Activated T-cell treated with anti-CD3 and anti-CD28 coated beads, Interleukin-2, amount 50 U/mL, for 48 hours (primary cell): ENCODE measurements at places on chromosomes 4 and X.

- peak; percentile 14 for DNase-seq
Measured at GRCh38 chrX:6095469-6095868, 133.2 kb downstream of the NLGN4X start.

GRCh38 chr4:38957261-38957815 is 74.9 kb downstream of the TMEM156 start:
- no peak for DNase-seq

DNA sequence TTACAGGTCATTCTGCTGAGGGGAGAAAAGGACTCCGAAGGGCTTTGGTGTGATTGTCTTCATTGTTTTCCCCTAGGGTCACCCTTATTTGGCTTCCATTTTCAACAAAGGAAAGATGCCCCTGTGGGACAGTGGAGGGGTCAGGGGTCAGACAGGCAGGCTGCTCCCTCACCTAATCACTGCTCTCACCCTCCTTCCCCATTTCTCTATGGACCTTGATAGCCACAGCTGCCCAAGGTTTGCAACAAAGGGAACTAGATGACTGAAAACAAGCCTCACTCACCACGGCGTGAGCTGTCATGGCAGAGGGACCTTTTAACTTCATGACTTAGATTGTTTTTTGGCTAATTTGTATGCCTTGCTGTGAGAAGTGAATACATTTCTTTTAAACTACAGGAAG is 40.7 kb downstream of the C4orf51 start:
- DNase-seq = peak; percentile 34

DNA sequence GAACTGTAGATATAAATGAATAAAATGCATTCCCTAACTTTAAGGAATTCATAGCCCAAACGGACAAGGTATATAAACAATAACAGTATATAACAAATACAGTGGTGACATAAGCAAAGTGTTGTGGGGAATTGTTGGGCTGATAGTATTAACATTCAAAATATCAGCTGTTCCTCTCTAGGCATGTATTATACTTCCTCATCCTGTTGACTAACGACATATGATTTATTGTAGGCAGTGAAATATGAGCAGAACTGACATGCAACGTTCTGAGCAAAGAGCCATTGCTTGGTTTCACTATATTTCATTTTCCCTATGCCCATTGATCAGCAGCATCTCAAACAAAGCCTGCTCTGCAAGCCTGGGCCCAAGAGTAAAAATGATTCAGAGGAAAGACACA is 143.9 kb downstream of the PTCHD1 start:
- DNase-seq = no peak

GRCh38 chrX:40543661-40544328 is 37.0 kb upstream of the ATP6AP2 start:
- no peak for DNase-seq

DNA sequence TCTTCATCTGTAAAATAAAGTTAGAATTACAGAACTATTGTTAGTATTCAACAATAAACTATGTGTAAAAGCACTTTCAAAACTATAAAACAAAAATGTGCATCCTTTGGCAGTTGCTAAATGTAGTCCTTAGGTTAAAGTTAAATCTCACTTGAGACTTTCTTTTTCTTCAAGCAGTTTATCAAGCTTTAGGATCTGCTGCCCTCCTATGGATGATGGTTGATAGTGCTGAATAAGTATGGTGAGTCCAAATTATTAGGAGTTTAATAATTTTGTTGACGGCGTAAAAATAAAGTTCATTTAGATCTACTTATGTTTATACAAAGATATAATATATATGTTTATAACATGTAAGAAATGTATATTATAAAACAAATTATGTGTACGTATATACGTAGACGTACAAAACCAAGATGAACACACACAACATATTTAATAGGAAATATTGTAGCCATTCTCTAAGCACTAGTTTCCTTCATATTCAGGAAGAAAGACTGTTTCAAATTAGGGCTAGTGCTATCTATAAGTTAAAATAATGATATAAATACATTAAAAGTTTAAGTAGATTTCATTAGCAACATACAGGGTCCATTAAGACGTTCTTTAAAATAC is 22.3 kb downstream of the UGT2A2 start:
- DNase-seq = no peak

- no peak for DNase-seq
Measured at GRCh38 chr4:121154103-121154515, 10.0 kb downstream of the TNIP3 start.

DNA sequence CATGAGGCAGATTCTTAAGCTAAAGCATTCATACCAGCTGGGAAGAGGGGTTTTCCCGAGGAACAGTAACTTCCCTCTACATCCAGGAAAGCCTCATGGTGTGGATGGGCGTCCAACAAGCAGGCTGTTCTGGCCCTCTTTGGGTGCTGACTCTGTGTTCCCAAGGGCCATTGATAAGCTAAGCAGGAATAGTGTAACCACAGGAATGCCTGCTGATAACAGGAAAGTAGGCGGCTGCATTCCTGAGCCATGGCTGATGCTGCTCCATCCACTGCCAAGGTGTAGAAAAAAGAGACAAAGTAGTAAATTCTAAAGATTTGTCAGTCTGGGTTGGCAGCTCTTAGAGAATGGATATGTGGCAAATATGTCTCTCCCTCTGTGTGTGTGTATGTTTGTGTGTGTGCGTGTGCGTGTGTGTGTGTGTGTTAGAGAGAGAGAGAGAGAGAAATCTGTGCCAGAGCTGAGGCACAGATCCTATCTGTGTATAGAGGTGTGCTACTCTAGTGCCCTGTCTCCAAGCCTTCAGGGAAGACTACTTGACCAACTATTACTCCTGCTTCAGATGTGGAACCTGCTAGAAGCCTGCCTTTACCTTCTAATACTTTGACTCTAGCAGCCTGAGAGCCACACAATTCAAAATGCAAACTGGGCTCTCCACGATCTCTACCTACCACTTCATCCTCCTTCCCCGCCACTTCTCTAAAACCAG is 353.1 kb upstream of the NR3C2 start:
- no peak for DNase-seq

DNA sequence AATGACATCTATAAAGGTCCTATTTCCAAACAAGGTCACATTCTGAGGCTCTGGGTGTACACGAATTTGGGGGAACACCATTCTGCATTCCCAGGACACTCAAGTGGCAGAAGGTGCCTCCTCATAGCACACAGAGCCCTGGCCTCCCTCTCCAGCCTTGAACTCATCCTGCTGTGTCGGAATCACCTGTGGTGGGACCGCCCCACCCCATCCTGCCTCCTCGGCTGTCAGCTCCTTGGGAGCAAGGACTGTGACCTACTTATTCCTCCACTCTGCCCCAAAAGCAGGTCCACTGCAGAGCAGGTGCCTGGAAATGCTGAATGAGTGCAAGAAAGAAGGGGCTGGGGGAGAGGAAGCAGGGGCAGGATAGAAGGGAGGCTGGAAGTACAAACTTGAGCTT is 33.5 kb downstream of the HTRA3 start:
- no peak for DNase-seq

GRCh38 chrX:137988470-137988869 is 422.5 kb downstream of the ZIC3 start:
- no peak for DNase-seq

- DNase-seq = no peak
Measured at GRCh38 chr4:83618431-83618830, 82.5 kb downstream of the GPAT3 start.

DNA sequence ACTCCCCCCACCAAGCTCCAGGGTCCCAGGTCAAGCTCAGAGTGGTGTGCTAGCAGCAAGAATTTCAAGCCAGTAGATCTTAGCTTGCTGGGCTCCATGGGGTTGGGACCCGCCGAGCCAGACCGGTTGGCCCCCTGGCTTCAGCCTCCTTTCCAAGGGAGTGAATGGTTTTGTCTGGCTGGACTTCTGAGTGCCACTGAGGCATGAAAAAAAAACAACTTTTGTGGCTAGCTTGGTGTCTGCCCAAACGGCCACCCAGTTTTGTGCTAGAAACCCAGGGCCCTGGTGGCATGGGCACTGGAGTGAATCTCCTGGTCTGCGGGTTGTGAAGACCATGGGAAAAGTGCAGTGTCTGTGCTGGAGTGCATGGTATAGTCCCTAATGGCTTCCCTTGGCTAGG is 82.6 kb downstream of the NBDY start:
- DNase-seq = no peak

DNA sequence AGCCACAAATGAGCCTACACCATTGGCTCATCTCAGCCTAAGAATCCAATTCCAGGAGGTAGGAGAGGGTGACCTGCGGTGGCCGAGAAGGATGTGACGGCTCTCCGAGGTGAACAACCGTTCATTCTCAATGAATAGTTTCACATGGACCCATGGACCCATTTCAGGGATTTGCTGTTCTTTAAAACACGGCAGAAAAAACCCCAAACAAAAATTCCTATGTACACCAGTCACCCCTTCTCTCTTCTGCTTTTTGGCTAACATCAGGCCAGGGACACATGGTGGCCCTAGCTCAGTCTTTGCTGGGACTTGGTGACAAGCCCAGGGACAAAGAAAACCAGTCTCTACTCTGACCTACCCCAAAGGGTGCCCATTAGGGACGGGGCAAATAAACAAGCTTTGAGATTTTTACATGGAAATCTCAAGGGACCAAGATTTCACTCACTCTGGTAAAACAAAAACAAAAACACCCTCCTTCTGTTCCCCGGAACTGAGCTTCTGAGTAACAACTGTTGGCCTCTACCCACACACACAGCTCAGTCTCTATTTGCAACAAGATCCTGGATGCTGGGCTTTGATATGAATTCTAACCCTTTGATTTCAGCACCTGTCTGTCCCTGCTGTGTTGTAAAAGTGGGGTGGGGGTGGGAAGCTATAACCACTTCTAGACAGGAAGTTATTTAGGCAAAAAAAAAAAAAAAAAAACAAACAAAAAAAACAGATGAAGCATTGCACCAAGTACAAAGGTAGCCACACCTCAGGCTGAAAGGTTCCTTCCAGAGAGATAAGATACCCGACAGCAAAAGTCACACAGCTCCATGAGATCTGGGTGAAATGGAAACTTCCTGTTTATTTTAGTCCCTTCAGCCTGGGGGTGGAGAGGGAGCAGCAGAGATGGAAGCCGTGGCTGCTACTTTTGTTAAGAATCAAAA is 49.0 kb downstream of the DDX3X start:
- DNase-seq = peak; percentile 33

DNA sequence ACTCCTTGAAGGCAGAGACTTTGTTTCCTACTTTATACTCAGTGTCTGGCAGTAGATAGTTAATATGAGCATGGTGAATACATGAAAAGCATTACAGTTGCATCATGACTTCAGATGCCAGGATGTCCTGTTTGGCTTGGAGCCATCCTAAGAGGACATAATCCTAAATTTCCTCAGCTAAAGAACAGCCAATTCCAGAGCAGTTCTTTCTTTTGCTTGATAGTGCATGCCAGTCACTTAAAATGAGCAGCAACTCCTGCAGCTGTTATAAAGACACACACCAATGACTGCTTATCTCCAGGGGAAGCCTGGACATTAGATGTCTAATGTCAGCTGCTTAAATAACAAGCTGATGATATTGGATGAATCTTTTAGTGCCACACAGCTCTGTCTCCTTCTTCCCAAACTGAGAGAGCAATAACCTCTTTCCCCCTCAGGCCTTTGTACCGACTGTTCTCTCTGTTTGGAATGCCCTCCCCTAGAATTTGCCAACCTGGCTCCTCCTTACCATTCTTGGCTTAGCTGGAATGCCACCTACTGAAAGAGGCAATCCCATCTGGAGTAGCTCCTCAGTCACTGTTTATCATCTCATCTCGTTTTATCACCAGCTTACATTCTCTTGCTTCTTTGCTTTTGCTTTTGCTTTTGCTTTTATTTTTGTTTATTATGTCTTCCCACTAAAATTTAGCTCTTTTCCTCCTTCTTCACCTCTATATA is 100.8 kb upstream of the USP38 start:
- no peak for DNase-seq

- no peak for DNase-seq
Measured at GRCh38 chrX:143466130-143466529, 51.1 kb downstream of the SPANXN3 start.

- DNase-seq = peak; percentile 14
Measured at GRCh38 chr4:72505314-72505744, 63.7 kb downstream of the ADAMTS3 start.

DNA sequence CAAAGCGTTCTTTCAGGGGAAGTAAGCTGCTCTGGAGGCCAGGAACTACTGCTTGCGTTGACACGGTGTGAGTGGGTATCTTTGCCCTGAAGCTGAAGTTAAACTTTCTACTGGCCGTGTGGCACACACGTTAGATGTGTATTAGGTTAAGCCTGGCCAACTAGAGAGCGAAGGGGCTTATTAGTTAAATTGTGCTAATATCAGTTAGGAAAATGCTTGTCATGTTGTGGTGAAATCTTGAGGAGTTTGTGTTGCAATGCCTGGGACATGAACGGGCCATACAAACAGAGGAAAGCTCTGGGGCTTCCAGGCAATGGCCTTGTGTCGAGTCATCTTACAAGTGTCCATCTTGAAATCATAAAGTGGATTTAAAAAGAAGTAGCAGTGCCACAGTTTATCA is 62.6 kb downstream of the NSUN7 start:
- no peak for DNase-seq

GRCh38 chr4:73453701-73454005 is 17.6 kb downstream of the AFP start:
- no peak for DNase-seq

DNA sequence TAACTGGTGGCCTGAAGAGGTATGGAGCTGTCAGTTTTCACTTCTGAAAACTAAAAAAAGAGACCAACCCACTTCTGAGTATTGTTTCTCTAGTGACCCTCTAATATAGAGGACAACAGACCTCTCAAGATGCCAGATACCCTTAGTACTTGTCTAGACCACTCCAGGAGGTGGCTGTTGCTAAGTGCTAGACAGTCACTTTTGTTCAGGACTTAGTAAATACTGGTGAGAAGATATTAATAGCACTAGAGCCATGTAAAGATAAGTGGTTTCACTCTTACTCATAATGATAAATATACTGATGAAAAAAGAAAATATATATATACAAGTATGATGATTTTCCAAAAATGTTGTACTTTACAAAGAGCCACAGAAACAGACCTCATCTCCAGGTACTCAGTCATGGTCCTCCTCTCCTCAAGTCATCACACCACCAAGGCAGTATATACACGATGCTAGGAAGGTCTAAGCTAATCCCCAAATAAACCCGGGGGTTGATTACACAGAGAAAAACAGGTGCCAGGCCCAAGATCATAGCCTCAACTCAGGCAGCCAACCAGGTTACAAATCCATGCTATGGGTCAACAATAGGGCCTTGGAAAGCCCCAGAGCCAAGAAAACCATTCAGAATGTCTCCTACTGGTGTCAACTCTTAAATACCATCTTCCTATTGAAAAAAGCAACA is 66.9 kb downstream of the ARHGEF9 start:
- no peak for DNase-seq
